ENCODE measurements at places on chromosomes 4 and X. TPM values are rescaled to one million over a fixed set of nuclear protein-coding genes. Genes with fewer than 3 reads are reported as not detected.

Gene AREG
- total RNA-seq = 22.8 TPM

Gene COQ2
- 17.2 TPM for total RNA-seq

Gene KCTD8
- 0.18 TPM for total RNA-seq

- no peak for DNase-seq
Observed at GRCh38 chr4:3311095-3311372, 18.2 kb downstream of the RGS12 start.

DNA sequence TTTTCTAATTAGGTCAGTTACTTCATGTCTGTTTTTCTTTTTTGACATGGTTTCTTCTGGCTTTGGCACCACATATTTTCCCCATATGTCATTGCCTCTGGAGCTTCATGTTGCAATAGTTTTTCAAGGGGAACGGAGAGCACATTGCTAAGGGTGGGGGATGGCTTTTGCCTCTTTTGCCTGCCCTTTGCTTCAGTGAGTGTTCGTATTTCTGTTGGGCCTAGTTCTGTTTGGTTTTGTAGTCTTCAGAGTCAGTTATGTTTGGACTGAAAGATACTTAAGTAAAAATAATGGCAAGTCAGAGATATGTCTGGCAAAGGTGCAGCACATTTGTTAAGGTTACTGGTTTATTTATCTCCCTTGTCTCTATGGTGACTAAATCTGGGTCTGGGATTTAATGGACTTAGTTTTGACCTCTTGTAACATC is 29.1 kb downstream of the FHL1 start:
- no peak for DNase-seq

GRCh38 chr4:12679217-12679616 is 804.9 kb downstream of the RAB28 start:
- no peak for DNase-seq
